ENCODE measurements at places on chromosomes 4 and X.

DNA sequence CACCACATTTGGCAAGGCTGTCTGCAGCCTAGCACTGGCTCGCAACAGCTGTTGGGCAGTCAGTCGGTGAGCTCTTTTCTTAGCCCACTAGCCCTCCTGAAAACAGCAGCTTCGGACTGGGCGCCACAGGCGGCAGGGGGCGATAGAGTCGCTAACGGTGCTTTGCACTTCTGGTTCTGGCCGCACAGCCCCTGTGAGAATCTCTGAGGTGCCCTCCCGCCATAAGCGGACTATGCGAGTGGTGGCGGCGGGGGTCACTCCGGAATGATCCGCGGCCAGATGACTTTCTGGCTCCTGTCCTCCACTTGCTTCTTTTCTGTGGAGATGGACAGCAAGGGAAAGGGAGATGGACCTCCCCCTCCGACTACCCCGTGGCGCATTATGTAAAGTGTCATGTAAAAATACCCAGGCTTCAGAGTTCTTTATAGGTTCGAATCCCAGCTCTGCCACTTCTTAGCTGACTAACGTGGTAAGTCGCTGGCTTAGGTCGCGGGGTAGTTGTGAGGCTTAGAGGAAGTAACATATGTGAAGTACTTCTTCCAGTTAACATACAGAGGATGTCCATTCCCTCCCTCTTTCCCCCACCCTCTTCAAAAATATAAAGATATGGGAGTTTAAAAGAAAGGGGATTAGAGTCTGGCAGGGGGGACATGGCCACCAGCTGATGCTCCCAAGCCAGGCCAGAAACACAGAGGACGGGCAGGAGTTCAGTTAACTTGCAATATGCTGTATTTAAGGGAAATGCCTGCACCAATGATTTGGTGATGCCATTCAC lies 11.0 kb downstream of the ARHGAP36 start:
- peak; percentile 3 for DNase-seq

GRCh38 chr4:68145261-68145660 lies 15.6 kb upstream of the TMPRSS11F start:
- no peak for DNase-seq

DNA sequence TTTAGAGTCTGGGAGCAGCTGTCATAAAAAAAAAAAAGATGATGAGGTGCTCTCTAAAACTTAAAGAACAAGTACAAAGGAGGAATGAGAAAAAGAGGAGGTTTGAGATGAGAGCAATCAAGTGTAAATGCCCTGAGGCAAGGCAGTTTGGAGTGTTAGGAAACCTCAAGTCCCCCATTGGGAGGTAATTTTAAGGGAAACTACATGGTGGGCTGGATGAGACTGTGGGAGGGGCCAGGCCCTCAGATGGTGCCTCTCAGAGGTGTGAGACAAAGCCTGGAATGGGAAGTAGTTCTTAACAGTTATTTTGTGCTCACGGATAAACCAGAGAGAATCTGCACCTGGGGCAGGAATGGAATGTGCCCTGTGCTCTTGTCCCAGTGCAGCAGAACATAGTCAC lies 1.9 kb upstream of the MAGEB3 start:
- DNase-seq = no peak

DNA sequence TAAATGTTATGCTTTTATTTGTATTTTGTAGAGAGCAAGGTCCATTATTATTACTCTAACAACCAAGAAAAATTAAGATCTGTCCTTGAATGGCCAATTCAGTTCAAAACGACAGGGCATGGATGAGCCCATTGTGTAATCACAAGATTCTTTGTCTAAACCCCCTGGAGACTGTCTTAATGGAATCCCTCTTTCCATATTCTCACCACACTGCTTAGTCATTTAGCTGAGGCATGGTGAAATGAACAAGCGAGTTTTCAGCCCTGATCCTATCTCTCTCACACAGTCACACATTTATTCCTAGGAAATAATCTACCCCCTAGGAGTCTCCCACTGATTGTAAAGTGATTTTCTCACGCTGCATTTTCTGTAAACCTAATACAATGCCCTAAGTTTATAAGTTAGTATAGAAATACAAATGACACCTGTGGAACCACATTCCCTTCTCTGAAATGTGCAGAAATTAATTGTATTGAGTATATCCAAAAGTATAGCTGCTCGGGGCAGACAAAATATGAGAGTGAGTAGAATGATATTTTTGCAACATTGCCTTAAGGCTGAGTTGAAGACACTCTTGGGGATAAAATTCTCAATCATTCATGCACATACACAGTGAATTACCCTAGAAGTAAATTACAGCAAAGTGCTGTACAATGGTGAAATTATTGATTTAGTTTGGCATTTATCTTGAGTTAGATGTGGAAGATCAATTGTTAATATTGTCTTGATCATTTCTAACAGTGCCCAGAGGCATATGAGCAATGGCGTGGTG lies 119.7 kb upstream of the PCDH7 start:
- DNase-seq = peak; percentile 57

- no peak for DNase-seq
Observed at GRCh38 chrX:43224496-43224895, 431.6 kb upstream of the MAOA start.

All from fibroblast of pulmonary artery (primary cell).